ENCODE measurements at places on chromosomes 13 and 19.

- DNase-seq, result no peak
Observed at GRCh38 chr13:89688918-89689317, 1658.6 kb upstream of the MIR17HG start.

- no peak for DNase-seq
Observed at GRCh38 chr13:32737111-32737571, 150.9 kb downstream of the PDS5B start.

DNA sequence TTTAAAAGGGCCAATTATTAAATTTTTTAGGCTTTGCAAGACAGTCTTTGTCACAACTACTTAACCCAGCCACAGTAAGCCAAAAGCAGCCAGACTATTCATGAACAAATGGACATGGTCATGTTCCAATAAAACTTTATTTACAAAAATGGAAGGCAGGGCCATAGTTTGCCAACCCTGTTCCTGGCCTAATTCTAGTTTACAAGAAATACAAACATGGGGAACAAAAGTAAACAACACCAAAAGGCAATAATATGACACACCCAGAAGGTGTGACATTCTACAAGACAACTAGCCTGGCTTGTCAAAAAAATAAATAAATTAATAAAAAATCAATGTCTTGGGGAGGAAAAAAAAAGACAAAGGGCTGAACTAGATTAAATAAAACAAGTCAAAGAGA lies 24.8 kb upstream of the CCNP start:
- no peak for DNase-seq

DNA sequence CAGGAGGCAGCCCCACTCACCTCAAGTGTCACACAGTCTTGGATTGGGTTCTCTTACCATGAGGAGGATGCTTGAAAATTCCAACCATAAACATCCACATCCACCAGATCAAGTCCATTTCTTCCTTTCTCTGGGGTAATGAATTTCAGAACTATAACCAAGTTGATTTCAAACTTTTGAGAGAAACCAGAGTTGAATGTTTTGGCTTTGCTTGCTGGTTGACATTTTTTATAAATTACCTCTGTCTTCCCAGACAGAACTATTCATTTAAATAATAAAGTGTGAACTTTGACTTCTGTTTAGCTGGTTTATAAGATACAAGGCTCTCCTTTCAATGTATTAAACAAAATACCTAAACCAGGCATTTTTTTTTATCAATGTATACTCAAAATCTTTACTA lies 550.7 kb downstream of the KCTD12 start:
- DNase-seq, result no peak

GRCh38 chr19:37979547-37980082 lies 72.6 kb downstream of the SIPA1L3 start:
- DNase-seq, result peak; percentile 44

DNA sequence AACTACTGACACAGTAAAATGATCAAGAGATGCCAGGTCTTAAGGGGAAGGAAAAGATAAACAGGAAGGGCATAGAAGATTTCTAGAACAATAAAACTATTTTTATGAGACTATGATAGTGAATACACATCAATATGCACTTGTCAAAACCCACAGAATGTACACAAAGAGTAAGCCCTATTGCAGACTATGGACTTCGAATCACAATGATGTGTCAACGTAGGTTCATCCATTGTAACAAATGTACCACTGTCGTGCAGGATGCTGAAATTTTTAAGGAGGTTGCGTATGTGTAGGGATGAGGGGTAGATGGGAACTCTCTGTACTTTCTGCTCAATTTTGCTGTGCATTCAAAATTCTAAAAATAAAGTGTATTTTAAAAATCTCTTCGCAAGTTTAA lies 171.9 kb downstream of the KLF12 start:
- no peak for DNase-seq

DNA sequence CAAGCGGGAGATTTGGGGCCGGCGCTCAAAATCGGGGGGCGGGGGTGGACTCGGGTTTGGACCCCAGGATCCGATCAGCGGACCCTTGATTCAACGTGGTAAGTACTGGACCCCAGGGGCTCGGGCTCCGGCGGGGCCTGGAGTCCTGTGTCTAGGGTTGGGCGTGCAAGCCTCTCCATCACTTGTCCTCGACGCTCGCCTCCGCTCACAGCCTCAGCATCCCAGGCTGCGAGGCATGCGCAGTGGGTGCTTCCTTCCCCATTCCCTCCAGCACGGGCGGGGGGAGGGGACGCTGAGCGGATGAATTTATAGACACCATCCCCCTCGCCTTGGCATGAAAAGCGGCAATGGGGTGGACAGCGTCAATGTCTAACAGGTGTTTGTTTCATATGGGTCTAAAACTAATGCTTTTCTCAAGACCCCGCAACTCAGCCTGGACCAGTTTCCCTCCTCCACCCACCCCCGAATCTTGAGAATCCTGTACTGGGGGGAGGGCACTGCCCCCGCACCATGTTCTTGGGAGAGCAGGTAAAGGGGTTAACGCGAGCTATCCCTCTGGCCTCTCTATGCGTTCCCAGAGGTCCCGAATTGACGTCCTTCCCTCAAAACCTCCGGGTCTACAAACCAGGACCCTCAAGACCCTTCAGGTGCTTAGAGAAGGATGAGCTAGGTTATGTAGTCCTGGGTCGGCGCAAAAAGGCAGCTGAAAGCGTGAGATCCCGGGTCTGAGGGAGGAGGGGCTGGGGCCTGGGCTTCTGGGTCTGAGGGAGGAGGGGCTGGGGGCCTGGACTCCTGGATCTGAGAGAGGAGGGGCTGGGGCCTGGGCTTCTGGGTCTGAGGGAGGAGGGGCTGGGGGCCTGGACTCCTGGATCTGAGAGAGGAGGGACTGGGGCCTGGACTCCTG lies 579 bp downstream of the CPT1C start:
- DNase-seq, result peak; percentile 83

- DNase-seq, result no peak
Observed at GRCh38 chr13:109665240-109665639, 121.1 kb downstream of the IRS2 start.

- DNase-seq, result no peak
Observed at GRCh38 chr13:111857846-111858560, 208.9 kb upstream of the SOX1 start.

GRCh38 chr19:15859187-15859586 lies 38.7 kb downstream of the CYP4F2 start:
- no peak for DNase-seq

- DNase-seq, result no peak
Observed at GRCh38 chr19:32519023-32519422, 62.0 kb upstream of the PDCD5 start.

DNA sequence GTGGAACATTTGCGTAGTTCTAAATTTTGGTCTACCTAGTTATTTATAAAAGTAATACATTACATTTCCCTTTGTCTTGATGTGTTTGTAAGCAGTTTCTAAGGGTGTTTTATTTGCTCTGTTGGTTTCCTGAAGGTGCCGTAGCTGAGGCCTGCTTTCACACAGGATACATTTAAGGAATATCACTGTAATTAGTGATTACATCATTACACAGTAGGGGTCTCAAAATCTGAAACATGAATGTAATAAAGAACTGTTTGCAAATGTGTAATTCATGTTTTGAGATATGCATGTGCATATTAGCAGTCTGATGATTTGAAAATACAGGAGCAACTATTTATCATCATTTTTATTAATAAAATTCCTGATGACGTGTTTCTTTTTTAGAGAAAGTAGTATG lies 281.8 kb downstream of the MTUS2 start:
- DNase-seq, result no peak

DNA sequence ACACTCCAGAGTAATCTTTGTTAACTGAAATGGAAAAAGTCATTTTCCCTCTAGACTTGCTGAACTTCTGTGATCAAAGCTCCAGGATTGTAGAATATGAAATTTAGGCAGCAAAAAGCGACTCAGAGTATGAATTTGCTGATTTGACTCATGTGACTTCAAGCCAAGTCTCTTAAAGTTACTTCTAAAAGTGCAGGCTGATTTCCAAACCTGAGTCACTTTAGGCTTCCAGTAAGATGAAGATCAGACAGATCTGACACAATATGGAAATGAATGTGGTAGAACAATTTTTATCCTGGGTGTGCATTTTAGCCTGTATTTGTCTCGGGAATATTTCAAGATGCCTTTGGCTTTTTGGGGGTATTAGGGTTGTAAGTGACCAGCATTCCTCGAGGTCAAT lies 151.0 kb upstream of the TMTC4 start:
- no peak for DNase-seq

DNA sequence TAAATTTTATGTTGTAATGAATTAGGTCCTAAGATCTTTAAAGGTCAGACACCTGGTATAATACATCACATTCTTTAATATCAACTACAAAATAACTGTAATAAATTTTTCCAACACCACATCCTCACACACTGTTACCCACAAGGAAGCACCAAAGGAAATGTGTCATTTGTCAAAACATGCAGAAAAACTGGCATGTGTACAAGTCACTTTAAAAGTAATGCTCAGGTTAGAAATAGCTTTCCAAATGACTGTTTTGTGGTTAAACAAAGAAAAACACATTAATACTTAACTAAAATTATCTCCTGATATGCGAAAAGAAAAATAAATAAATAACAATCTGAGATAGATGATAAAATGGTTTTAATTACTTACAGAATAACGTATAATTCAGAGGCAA lies 74.7 kb downstream of the MZT1 start:
- no peak for DNase-seq

GRCh38 chr19:58334691-58335249 lies 8.0 kb downstream of the ZSCAN22 start:
- no peak for DNase-seq

- DNase-seq, result peak; percentile 55
Observed at GRCh38 chr19:17404015-17404414, 1.4 kb downstream of the BST2 start.

DNA sequence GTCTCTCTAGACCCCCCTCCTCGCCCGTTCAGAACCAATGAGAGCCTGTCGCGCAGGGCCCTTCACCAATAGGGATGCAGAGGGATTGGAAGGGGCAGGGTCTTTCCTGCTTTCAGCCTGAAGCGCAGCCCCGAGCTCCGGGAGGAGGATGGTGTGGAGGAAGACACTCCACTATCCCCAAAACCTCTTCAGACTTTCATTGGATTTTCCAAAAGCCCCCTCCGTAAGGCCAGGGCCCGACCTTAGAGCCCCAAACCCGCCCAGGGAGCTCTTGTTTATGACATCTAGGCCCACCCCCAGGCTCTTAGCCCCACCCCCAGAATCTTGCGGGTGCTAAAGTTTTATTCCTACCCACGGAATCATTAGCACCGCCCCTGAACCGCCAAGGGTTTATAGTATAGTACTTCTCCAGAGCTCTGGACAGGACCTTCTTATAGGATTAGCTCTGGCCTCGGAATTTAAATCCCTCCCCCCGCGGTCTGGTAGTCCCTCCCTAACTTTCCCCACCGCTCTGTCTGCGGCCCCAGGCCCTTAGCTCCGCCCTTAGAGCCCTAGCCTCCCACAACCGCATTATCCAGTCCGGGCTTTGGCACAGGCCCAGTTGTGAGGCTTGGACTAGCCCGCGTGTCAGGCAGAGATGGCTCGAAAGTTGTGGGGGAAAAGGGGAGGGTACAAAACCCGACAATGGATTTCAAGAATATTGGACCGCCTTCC lies 6.6 kb upstream of the EML2 start:
- peak; percentile 90 for DNase-seq

- no peak for DNase-seq
Observed at GRCh38 chr19:30778961-30779715, 407.0 kb downstream of the ZNF536 start.

- DNase-seq, result peak; percentile 70
Observed at GRCh38 chr13:77919246-77919920, 752 bp upstream of the EDNRB start.

DNA sequence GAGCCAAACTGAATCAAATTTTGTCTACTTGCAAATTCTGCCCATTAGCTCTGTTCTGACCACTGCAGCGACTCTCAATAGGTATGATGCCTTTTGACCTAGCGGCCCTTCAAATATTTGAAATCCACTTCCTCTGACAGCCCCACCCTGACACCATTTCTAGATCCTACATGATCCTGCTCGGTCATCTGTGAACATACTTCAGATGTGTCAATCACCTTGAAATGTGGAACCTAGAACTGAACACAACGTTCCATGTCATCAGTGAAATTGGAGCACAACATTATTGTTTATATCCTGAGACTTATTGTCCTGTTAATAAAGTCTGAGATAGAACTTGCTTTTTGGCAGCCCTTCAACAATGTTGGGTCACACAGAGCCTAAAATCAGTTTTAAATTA lies 98.2 kb downstream of the UBL3 start:
- no peak for DNase-seq

DNA sequence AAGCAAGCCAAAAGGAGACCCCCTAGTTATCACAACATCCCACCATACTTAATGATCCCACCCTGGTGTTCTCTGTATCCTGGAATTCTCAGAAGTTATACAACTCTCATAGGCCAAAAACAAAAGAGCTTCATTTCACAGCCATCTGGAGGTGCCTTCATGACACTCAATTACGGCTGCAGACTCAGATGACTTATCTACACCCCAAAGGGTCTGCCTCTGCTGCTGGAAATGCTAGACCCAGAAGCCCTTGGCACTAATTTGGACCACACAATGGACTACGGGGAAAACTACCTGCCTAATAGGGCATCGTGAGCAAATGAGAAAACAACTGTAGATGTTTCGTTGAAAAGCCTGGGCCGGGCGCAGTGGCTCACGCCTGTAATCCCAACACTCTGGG lies 40.2 kb downstream of the BRD4 start:
- DNase-seq, result no peak

- DNase-seq, result no peak
Observed at GRCh38 chr13:49097374-49097773, 121.7 kb downstream of the FNDC3A start.

GRCh38 chr13:51243227-51243626 lies 21.0 kb downstream of the FAM124A start:
- no peak for DNase-seq

GRCh38 chr13:23668562-23668961 lies 98.3 kb downstream of the TNFRSF19 start:
- no peak for DNase-seq

- no peak for DNase-seq
Observed at GRCh38 chr13:101673360-101674105, 221.1 kb downstream of the ITGBL1 start.

GRCh38 chr13:25886438-25887214 lies 165.2 kb downstream of the SHISA2 start:
- no peak for DNase-seq

DNA sequence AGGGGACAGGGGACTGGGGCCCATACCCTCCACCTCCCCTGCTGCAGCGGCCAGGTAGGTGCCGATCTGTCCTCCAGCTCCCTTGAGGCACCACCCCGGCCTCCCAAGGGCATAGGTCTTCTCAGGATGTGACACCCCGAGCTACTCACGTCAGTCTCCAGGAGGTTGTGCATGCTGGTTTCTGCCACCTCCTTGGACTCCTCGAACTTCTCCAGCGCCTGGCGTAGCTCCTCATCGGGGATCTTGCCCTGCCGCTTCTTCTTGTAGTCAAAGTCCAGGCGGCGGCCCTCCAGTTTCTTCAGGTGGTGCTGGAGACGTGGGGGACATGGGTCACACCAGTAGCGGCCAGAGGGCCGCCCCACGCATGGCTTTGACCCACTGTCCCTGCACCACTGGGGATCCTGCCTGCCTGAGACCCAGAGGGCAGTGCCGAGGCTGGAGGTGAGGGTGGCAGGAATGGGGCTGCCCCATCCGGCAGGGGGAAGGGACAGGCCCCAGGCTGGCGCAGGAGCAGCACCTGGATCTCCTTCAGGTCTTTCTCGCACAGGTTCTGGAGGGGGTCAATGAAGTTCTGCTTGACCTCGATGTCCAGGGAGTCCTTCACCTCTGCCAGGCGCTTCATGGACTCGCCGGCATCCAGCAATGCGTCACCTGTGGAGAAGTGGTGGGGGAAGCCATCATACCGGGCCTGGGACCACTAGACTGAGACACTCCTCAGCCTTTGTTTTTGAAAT lies 20.4 kb downstream of the MPND start:
- DNase-seq, result no peak

GRCh38 chr13:46605825-46606554 lies 53.0 kb downstream of the LRCH1 start:
- no peak for DNase-seq
